ENCODE measurements at places on chromosomes 12 and 14.

GRCh38 chr14:31294746-31295405, 87.3 kb upstream of the HECTD1 start:
- no peak for DNase-seq

DNA sequence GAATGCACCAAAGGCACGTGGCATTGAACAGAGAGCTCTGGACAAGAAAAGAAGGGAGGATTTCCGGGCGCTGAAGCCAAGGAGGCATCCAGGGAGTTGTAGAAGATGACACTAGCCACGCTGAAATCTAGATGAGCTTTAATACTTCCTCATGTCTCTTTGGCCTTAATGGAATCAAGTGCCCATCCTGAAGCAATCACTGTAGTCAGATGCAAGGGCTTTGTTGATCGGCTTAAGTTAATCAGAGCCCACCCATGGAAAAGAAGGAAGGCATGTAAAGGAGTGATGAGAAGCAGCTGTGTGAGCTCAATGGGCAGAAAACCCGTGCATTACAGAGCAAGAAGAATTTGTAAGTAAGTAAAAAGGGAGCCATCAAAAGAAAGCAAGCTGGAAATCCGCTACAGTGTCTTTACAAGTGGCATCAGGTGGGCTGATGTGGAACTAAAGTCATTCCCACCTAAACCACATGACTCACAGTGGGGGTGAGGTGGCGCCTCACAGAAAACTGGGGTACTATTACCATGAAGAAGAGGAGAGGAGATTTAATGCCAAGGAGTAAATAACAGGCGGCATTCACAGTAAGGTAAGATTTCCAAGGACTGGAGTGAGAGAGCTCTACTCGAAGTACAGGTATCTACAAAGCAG, 48.4 kb downstream of the NDUFA12 start:
- no peak for DNase-seq

DNA sequence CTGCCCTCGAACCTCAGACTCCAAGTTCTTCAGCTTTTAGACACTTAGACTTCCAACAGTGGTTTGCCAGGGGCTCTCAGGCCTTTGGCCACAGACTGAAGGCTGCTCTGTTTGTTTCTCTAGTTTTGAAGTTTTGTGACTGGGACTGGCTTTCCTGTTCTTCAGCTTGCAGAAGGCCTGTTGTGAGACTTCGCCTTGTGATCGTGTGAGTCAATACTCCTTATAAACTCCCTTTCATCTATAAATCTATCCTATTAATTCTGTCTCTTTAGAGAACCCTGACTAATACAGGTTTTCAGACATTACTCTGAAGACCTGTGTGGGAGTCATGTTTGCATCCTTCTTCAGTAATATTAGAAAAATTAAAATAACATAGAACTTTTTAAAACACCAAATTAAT, 289.1 kb downstream of the RMST start:
- DNase-seq: no peak

GRCh38 chr12:18898470-18898869, 160.6 kb downstream of the CAPZA3 start:
- DNase-seq: no peak

DNA sequence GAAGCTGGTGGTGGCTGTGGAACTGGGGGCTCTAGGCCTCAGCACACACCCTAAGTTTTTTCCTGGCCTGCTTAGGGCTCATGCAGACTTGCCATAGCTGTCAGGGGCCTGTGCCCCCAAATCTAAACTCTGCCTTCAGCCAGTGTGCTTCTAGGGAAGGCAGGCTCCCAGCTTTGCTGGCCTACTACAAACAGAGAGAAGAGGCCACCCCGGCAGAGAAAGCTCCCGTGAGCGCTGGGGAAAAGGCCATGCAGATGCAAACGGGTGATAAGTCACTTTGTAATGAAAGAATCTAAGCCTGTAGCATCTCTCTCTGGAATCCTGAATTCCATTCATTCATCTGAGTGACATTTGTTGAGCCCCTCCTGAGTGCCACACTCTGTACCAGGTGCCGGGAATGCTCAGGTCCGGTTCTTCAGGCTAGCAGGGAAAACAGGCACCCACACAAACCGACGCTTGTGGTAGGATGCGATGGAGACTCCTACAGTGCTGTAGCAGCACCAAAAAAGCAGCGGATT, 29.9 kb downstream of the JDP2 start:
- no peak for DNase-seq

- DNase-seq: no peak
Observed at GRCh38 chr12:48187916-48188695, 4.7 kb downstream of the CCDC184 start.

Data from cardiac fibroblast (primary cell).